Bladder microvascular endothelial cell (primary cell): ENCODE measurements at places on chromosomes 4 and X. TPM values are rescaled to one million over a fixed set of nuclear protein-coding genes. Genes with fewer than 3 reads are reported as not detected.

The AIMP1 gene
- 13.1 and 19.2 TPM in 2 replicates for total RNA-seq

The IGFBP7 gene
- total RNA-seq: 663 and 1,922 TPM in 2 replicates

The ADGRG4 gene
- total RNA-seq: under 0.01 and 0.06 TPM in 2 replicates

The AREG gene
- 0.19 and 0.32 TPM in 2 replicates for total RNA-seq

The NAA11 gene
- total RNA-seq: not detected in 2 replicates

The DGKK gene
- total RNA-seq: not detected in 2 replicates

The ATP11C gene
- total RNA-seq: 56.1 and 60.7 TPM in 2 replicates
